ENCODE measurements at places on chromosomes 16 and 17. TPM values are rescaled to one million over a fixed set of nuclear protein-coding genes. Genes with fewer than 3 reads are reported as not detected.

DNA sequence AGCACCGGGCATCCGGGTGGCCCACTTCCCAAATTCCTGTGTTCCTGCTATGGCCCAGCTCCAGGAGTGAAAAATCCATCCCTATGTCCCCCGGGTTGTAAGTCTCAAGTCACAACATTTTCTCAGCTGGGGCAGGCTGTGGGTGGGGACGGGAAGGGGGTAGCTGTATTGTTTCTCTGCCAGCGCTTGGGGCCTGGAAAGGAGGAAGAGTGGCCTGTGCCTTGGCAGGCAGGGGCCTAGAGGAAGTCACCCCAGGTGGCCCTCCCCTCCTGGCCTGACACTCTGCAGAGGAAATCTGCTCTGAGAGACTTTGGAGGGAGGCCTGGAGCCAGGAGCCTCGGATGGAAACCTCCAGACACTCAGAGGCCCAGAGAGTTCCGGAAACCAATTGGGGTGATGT lies 10.6 kb upstream of the SCN4A start:
- no peak for ATAC-seq

- no peak for ATAC-seq
Observed at GRCh38 chr17:72789711-72790110, 302.8 kb downstream of the SLC39A11 start.

DNA sequence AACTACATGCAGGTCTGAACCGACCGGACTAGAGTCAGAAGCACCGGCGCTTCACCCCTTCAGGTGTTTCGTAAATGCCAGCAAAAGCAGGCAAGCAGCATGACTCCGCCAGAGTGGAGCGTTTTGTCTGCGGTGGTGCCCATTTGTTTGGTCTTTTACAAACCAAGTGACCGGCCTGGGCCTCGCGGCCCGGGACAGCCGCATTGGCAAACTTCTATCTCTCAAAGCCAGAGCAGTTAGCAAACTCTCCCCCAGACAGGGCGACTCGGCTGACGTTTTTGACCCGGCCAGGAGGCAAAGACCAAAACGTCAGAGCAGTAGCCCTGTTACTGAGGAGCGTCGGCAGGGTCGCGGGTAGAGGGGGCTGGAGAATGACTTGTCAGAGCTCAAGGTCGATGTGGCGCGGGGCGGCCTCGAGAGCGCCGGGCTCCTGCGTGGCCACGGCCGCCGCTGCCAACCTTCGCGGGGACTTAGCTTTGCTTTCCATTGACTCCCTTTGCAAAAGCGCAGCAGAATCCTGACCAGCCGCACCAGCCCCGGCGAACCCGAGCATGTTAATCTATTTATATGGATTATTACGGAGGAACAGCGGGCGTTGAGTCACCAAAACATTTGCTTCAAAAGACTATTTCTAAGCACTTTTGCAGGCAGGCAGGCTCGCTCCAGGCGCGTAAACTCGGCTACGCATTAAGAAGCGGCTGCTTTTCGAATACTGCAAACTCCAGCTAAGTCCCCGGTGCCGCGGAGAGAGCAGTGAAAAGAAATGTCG lies 763 bp upstream of the SOX9 start:
- no peak for ATAC-seq

- no peak for ATAC-seq
Observed at GRCh38 chr17:75874323-75875181, 3.8 kb downstream of the TRIM47 start.

GRCh38 chr17:55430541-55431288 lies 9.1 kb upstream of the MMD start:
- no peak for ATAC-seq

GRCh38 chr17:3750926-3751325 lies 27.2 kb downstream of the HASPIN start:
- no peak for ATAC-seq

DNA sequence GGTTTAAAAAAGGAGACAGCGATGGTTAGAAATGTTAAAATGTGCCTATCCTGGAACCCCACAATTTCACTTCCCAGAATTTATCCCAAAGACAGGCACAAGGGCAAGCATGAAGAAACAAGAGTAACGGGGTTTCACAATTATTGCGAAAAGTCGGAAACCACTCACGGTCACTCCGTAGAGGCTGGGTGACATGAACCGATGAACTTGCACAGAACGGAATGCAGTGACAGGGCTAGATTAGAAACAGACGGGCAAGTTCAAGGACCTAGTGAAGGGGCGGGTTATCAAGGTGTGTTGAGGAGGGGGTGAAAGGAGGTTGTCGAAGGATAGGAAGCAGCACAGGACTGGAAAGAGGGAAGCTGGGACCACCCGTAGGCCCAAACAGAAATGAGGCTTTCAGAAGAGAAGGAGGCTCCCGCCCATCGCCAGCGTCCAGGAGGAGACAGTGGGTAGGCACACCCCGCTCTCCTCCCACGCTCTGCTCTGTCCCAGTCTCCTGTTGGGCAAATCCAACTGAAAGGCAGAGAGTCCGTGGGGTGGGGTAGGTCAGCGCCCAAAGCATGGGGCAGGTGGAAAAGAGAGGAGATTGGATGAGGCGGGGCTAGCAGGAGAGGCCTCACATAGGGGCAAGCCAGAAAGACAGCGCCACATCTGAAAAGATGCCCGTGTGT lies 47.4 kb upstream of the JPH3 start:
- ATAC-seq, result no peak

- no peak for ATAC-seq
Observed at GRCh38 chr17:17742133-17742621, 60.9 kb downstream of the RAI1 start.

DNA sequence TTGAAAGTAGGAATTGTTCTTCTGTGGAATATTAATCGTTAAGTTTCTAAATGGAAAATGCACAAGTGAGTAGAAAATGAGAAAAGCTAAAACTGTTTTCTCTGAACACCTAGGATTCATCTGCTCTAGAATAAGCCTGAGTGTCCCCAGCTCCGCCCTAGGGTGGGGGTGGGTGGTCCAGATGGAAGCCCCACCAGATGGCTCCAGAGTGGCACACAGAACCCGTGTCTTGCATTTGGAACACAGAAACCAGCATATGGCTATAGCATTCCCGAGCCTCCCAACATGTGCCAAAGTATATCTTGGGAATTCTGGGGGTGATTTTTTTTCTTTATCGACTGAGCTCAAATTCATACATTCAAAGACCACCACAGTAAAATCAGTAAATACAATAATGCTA lies 517.7 kb upstream of the PSMD7 start:
- ATAC-seq, result no peak

DNA sequence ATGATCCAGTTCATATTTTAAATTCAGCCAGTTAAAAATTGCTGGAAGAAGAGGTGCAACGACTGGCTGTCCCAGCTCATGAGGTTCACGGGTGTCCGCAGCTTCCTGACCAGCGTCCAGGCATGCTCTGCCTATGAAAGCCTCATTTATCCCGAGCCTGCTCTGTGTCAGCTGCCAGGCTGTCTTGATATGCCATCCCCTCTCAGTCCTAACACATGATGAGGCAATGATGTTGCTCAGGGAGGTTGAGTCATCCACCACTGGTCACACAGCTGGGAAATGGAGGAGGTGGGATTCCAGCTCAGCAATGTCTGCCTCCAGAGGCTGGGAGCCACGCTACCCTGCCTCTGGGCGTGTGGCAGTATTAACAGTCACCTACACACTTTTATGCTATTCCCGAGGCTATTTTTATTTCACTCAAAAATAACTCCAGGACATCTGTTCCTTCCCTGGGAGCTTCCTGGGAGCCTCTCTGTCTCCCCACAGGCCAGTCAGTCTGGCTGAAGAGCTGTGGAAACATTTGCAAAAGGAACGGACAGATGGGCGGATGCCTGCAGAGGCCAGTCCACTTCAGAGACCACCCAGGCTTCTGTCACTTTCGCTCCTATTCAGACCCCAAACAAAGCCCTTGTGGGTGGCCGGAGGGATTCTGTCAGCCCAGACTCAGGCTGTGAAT lies 22.5 kb downstream of the RAB11FIP4 start:
- peak; percentile 7 for ATAC-seq

DNA sequence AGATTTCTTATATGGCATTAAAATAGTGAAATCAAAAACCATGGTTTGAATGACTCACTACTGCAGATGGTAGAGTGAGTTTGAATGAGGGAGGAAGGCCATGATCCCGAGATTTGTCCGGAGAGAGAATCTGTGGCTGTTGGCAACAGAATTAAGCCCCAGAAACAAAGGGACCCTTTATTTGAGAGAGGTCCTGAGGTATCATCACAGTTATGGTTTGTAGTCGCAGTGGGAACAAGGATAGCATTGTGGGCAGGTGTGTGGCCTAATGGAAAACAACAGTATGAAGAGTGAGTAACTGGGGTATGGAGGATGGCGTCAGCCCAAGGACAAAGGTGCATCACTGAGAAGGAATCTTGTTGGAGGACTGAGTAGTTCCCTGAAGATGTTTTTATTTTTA lies 8.5 kb upstream of the ZFP3 start:
- ATAC-seq, result no peak

DNA sequence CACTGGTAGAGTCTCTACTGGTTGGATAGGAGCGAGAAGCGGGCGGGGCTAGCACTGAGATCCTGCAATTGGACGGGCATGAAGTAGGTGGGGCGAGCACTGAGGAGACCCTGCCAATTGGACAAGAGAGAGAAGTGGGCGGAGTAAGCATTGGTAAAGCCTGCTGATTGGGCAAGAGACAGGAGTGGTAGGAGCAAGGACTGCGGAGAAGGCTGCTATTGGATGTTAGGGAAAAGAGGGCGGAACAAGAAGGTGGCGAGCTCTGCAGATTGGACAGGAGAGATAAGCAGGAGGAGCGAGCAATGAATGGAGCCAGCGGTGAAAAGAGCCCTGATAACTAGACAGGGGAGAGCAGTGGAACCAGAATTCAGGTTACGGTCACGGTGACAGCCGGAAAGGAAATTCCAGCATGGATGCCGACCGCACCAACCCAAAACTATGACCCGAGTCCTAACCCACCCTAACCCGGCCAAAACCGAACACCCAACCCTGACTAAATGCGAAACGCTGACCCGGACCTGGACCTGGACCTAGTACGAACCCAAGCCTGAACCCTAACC lies 4.8 kb downstream of the SCGB1C2 start:
- no peak for ATAC-seq

- no peak for ATAC-seq
Observed at GRCh38 chr17:8159459-8160223, 3.1 kb downstream of the VAMP2 start.

- peak; percentile 50 for ATAC-seq
Observed at GRCh38 chr16:50360779-50361178, 8.0 kb downstream of the BRD7 start.

DNA sequence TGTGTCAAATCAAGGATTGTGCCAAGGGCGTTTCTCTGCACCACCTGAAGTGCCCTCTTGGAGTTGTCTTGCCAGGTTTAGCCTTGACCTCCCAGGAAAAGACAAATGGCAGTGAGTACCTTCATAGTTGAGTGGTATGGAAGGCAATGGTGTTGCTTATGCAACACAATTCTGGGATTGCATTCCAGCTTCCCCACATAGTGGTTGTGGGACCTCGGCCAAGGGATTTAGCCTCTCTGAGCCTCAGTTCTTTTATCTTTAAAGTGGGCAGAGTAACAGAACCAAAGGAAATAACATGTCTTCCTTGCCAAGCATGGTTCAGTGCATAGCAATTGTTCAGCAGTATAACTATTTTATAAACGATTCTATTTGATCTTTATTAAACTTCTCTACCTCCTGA lies 49.4 kb downstream of the CCDC42 start:
- no peak for ATAC-seq

DNA sequence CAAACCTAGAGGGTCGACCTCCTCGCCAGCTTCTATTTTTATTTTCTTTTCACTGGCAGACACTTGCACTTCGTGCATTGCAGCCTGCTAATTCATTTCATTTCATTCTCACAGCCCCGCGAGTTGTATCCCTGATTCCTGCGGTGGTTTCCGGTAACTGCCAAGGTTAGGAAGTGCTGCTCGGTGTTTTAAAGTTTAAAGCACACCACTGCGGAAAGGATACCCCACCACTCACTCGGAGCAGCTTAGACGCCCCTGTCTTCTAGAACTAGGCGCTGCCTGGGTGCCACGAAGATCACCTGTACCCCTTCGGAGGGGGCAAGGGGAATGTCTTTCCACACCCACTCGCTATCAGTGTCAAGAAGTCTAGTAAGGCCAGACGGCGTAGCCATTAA lies 509 bp downstream of the CNEP1R1 start:
- peak; percentile 11 for ATAC-seq

DNA sequence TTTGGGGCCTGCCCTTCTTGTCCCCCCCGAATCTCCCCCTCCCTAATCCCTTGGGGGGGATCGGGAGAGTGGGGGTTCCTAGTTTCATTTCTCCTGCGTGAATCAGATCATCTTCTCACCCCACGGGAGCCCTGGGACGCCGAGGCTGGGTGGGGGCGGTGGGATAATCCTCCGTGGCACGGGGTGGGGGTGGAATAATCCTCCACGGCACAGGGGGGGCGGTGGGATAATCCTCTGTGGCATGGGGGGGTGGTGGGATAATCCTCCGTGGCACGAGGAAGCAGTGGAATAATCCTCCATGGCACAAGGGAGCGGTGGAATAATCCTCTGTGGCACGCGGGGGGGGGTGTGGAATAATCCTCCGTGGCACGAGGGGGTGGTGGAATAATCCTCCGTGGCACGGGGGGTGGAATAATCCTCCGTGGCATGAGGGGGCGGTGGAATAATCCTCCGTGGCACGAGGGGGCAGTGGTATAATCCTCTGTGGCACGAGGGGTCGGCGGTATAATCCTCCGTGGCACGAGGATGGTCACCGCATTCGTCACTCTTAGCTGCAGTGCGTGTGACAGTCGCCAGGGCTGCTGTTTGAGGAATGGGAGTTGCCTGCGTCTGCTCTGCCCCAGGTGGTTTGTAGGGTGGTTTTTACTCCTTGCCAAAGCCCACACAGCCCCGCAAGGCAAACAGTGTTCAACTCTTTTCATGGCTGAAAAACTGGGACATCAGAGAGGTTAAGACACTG lies 156.9 kb downstream of the LAT start:
- no peak for ATAC-seq

Gene HS3ST2
- 0.12 TPM for total RNA-seq

Gene DNAI2
- total RNA-seq, result not detected

Gene CDH1
- total RNA-seq, result 334 TPM

Gene NAGS
- 2.4 TPM for total RNA-seq

Gene ZNF469
- total RNA-seq, result 0.24 TPM

Gene G6PC1
- not detected for total RNA-seq

Gene TBC1D26
- total RNA-seq, result not detected

Gene KRT34
- 0.44 TPM for total RNA-seq
